Skin of body (tissue), 3 donors: ENCODE measurements at places on chromosomes 1 and 21.
A peak's percentile ranks its signal among the peaks of the same experiment; 100 is the strongest.

DNA sequence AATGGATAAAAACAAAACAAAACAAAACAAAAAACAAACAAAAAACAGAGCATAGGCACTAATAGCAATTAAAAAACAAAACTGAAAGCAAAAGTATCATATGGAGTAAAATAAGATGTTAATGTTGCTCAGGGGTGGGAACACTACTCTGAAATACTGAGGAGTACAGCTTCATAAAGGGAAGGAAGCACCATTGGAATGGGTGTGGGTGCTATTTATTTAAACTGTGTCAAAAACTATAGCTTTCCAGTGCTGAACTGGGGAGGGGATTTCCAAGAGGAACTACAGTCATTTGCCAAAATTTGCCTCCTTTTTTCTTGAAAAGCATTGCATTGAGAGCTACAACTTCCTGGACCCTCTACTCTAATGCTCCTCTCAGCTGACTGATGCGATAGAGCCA, 40.0 kb downstream of the SPTA1 start:
- DNase-seq: no peak

GRCh38 chr1:19481826-19482398, 3.4 kb downstream of the CAPZB start:
- no peak for DNase-seq

DNA sequence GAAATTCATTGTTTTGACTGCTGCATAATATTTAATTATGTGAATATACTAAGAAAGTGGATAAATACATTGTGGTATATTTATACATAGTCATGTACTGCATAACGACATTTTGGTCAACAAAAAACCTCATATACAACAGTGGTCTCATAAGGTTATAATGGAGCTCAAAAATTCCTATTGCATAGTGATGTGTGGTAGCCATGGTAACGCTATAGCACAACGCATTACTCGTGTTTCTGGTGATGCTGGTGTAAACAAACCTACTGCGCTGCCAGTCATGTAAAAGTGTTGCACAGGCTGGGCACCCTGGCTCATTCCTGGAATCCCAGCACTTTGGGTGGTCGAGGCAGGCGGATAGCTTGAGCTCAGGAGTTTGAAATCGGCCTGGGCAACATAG, 52.6 kb upstream of the NHLH2 start:
- DNase-seq: no peak

DNA sequence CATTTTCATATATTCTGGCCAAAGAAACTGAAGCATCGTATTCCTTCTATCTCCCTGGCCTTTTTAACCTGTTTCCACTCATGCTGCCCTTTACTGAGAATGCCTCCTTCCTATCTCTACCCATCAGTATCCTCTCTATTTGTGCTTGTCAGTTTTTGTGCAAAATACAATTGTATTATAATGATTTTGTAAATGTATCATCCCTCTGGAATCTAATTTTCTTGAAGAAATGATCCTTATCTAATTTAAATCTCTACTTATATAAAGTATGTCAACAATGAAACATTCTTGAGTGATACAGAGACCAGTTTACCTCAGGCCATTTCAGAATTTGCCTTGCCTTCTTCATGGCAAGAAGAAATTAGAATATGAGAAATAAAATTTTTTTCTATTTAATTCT, 59.0 kb upstream of the TEKT2 start:
- no peak for DNase-seq

- no peak for DNase-seq
These were observed 76.7 kb upstream of the TARDBP start for GRCh38 chr1:10935724-10936123.

- DNase-seq: no peak
These were observed 3.7 kb upstream of the FNDC7 start for GRCh38 chr1:108708691-108709660.

DNA sequence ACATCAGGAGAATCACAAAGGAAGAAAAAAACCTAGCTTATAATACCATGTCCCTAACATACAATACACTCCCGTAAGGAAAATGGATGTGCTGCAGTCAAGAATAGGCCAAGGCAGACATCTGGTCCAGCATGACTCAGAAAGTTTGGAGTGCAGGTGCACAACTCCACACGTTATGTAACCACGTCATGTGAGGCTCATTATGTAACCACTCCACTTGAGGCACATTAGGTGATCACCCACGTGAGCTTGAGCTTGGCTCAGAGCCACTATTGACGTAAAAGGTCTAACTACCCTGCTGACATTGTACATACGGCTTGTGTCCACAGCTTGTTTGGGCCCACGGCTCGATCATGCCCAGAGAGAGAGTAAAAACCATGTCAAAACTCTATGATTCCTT, 99.8 kb upstream of the C1orf21 start:
- no peak for DNase-seq

DNA sequence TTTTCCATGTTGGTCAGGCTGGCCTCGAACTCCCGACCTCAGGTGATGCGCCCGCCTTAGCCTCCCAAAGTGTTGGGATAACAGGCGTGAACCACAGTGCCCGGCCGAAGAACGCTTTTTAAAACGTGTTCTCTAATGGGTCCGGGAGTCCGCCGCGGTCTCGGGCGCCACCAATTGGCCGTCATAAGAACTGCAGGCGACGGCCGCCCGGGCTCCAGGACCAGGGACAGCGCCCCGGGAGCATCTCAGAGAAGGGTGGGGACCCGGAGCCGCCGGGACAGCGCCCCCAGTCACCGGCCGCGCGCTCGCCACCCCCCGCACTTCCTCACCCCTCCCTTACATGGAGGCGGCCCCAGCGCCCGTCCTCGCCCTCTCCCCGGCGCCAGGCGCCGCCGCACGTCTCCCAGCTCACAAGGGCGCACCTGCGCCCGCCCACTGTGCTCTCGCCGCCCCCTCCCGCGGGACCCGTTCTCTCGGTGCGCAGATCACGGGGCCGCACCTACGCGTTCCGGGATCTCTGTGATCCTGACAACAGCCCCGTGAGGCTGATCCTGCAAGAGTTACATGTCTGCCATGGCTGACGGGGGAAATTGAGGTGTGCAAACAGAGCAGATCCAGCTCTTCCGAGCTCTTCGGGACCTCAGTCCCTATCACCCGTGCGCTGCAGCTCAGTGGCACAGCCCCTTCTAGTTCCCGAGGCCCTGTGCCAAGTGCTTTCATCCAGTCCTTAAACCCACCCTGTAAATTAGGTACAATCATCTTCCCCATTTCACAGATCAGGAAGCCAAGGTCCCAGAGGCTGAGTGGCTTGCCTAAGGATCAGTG, 9.8 kb downstream of the RAP1GAP start:
- peak; percentile 73 for DNase-seq

GRCh38 chr1:215418876-215419447, 148.1 kb upstream of the KCTD3 start:
- DNase-seq: no peak

DNA sequence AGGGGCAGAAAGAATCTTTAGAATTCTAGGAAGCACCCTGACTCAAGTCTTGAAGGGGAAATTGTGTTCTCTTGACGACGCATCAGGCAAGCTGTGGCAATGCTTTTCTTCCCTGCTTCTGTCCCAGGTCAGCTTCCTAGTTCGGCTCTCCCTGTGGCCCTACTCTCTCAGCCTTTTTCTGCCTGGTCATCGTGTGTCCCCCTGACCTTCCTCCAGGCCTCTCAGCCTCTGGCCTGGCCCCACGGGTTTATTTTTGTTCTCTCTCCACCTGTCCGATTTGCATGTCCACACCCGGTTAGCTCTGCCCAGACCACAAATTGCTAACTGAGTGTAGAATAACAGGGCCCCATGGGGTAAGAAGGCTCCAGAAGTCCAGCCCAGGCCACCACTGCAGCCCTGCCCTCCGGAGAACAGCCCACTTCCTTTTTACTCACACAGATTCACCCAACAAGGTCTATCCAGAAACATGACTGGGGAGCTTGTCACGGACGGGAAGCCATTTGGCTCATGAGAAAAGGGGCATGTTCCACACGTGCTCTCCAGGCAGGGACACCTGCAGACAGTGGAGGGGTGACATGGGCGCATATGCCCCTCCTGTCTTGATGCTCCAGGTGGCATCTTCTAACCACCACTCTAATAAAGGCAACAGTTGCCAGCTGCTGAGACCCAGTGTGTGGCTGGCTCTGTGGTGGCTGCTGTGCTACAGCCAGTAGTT, 9.8 kb downstream of the KCNN3 start:
- no peak for DNase-seq

DNA sequence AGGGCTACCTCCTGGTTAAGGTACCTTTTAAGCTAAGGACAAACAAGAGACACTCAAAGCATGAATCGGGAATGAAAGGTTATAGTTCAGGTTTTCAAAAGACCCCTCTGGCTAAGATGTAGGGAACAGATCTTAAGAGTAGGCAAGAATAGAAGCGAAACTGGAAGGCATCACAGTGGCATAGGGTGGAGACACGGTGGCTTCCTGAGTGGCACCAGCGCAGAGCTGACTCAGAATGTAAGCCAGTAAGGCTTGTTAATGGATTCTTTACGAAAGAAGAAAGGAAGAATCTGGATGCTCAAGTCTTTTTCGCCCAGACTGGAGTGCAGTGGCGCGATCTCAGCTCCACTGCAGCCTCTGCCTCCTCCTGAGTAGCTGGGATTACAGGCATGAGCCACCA, 21.2 kb downstream of the PADI6 start:
- DNase-seq: no peak

DNA sequence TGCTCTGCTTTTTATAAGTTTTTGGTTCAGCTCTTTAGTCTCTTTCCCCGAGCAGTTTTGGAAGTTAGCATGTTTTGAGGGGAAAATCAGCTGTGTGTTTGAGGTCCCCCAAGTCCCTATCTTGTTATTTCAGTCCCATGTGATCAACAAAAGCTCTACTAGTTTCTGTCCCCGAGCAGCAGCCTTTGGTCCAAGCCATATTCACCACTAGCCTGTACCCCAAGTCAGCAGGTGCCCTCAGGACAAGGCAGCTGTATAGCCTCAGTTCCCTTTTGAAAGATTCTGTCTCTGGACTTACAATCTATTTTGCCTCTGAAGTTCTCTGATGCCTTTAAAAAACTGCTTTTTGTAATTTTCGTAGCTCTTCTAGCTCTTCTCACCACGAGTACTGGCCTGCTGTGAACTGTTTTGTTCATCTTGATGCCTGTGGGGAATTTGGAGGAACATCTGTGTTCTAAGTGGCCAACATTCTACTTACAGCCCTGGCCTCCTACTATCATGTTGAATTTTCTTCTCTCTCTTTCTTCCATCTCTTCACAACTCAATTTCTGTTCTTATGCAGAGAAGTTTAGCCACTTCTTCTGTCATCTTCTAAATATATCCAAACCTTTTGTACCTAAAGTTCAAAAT, 16.7 kb downstream of the UAP1 start:
- DNase-seq: no peak

DNA sequence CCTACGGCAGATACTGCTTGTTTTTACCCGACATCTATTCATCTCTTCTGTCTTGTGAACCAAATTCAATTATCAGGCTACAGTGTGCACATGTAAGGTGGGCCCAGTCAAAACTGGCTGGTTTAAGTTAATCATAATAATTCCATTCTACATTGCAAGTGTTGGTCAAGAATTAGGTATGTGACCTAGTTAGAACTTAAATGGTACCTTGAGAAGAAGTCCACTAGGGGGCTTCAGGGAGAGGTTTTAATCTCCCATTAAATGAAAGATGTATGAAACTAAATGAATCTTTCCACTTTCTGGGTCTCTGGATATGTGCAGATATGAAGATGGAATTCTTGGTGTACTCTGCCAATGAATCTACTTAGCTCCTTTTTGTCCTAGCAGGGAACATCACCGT, 187.1 kb downstream of the CDC42BPA start:
- no peak for DNase-seq

- no peak for DNase-seq
These were observed 531.9 kb upstream of the CAMK1G start for GRCh38 chr1:209051570-209051969.

GRCh38 chr1:174258148-174258550, 98.8 kb downstream of the RABGAP1L start:
- DNase-seq: no peak

DNA sequence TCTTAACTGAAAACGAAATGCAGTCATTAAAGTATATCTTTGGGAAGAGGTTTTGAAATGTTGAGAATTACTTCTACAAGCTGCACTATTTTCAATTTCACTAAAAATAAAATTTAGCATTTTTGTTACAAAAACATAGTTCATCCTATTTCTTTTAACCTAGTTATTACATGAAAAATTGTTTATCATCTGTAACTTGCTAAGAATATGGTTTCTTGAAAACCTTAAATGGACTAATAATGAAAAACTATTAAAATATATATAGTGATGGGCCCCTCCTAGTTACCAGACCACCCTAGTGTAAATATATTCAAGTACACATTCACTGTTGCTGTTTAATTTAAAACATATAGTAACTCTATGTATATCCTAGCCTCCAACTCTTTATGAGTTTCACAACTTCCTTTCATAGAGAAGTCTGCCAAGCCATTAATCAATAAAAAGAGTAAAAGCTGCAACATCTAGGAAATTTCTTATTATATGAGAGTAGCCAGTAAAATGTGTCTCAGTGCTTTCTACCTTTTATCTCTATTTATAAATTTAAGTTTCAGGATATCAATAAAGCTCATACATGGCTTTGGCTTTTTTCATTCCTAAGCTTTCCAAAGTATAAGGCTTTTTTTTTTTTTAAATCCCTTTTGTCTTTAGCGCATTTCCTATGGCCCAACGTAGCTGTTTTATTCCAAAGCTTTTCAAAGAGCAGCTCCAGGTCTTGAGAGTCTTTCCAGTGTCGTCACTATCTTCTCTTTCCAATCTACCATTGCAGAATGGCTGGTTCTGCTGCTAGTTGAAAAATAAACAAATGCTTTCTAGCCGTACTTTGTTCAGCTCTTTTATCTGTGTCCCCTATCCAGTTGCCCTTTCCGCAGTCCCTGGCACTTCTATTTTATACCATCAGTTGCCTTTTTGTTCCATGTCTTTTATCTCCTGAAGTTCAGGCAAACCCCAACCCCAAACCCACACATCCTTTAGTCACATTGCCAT, 6.5 kb downstream of the IRF2BP2 start:
- peak; percentile 87 for DNase-seq

DNA sequence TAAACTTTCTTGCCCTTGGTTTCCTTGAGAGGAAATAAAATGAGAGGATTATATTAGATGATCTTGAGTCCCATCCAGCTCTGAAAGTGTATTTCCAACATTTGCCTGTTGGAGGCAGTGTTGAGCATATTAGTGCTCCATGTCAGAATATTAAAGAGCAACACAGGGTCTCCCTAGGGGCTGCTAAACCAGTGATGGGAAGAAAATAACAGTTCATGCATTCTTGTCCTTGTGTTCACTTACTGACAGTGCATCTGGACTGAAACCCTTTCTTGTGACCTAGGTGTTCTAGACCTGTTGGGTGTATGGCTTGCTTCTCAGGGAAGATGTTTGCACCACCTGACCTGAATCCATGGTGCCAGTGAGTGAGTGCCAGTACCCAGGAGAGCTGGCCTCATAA, 124.7 kb upstream of the KIAA0040 start:
- DNase-seq: no peak

DNA sequence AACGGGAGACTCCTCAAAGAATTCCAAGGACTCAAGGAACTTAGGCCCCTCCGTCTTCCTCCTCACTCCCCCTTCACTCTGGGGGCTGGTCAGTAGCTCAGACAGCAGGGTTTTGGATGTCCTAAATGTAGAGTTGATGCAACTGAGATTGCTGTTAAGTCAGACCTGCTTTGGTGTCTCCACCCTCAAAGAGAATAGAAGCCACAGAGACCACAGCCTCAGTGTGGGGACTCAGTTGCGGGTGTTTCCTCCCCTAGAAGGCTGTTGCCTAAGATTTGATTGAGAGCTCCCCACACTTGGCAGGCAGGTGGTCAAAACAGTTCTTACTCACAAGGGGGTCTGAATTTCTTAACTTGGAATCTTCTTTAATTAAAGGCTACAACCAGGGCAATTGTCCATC, 7.6 kb downstream of the MAN1C1 start:
- no peak for DNase-seq

- no peak for DNase-seq
These were observed 19.7 kb downstream of the DPYD start for GRCh38 chr1:97901017-97901658.

- DNase-seq: no peak
These were observed 73.5 kb downstream of the PRPF38A start for GRCh38 chr1:52477876-52478275.
